ENCODE measurements at places on chromosomes 4 and X. TPM values are rescaled to one million over a fixed set of nuclear protein-coding genes. Genes with fewer than 3 reads are reported as not detected.

Gene GYPE
- total RNA-seq: not detected

Gene PCDH7
- total RNA-seq: 331 TPM

Gene MAGED4B
- 3.2 TPM for total RNA-seq

Gene FSTL5
- not detected for total RNA-seq

Gene TRIM2
- total RNA-seq: 41.3 TPM

Gene TRO
- 21.1 TPM for total RNA-seq

Gene NIPAL1
- 0.68 TPM for total RNA-seq

Gene GAGE12E
- total RNA-seq: not detected

Gene HSPA4L
- total RNA-seq: 15.9 TPM

Gene OR13H1
- not detected for total RNA-seq

Gene TCEANC
- 2.6 TPM for total RNA-seq

Gene SYN1
- total RNA-seq: 0.85 TPM

Gene XAGE5
- not detected for total RNA-seq
